ENCODE measurements at places on chromosomes 4 and X.

DNA sequence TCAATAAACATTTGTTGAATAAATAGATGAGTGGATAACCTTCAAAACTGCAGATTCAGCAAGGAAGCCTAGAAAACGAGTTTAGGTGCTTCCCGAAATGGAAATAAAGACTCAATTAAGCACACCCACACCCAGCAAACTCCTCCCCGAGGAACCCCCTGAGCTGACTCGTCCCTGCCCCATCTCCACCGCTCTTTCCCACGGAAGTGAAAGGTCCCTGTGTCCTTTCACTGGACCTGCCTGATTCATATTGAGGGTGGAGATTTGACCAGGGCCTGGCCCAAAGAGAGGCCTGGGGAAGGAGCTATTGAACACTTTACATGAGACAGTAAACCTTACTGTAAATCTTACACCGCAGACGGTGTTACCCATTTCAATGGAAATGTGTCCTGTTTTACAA is 129.1 kb downstream of the CPZ start:
- no peak for DNase-seq

DNA sequence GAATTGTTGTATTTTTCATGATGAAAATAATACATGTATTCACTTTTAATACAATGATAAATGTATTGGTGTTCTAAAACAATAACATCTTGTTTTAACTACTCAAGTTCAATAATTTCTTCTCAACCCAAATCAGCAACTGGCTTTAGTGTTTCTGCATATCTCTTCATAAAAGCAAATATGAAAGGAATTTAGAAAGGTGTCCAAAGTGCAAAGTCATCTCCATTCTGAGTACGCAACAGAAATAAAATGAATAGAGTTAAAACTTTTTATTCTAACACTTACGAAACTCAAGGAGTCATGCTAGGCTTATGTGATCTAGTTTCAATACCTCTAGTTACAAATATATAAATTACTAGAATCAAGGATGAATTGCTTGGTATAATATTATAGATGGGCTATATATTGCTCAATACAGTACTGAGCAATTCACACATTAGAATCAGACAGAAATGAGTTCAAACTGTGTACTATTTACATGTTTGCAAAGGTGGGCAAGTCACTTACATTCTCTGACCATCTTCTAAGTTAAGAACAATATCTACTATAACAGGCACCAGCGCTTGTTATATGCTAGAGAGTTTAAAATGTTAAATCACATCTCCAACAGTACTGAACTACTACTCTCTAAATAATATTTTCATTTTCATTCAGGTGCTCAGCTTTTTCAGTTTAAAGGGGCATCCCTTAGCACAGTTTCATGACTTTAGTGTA is 51.5 kb downstream of the PPA2 start:
- no peak for DNase-seq

DNA sequence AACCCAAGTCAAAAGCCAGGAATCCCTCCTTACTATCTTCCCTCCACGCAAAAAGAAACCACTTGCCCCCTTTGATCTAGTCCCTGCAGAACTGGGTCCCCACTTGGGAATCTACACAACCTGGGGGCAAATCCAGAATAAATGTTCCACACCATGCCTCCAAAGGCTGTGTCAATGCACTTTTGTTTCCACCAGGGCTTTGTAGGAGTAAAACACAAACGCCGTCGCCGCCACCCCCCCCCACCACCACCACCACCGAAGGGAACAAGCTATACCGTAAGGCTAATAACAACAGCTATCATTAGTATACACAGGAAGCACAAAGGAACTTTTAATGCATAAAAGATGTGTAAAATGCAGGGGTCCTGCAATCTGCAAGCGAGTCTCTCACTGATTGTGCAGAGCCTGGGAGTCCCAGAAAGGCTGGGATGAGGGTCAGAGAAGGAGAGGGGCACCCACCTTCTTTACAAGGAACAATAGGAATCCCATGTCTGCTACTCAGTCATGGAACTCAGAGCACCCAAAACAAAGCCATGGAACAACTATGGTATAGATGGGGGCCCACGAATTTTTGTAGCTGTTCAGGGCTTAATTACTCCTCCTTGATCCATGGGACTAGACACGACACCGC is 13.2 kb downstream of the BCOR start:
- DNase-seq = no peak

DNA sequence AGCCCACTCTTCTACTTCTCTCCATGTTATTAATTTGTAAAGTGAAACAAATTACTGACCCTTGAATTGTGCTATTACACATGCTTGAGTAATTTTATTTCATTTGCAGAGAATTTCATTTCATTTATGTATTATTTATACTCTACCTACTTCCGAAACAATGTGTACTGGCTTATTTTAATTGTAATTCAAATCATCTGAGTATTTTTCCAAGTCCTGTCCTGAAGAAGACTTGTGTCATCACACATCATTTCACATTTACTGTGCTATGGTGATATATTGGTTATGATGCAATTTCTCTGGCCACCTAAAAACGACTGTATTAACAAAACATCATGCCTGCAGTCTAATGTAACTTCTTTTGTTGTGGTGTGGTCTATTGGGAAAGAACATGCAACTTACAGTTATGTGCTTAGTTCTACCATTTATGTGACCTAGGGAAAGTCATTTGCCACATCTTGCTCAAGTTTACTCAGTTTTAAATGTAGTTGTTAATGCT is 384.5 kb downstream of the RPA4 start:
- no peak for DNase-seq

- no peak for DNase-seq
These were observed 1.9 kb upstream of the EIF1AX start for GRCh38 chrX:20143561-20143960.

Data from bronchial epithelial cell (primary cell).